Kidney (tissue), 22 donors: ENCODE measurements at places on chromosomes 7 and 10. TPM values are rescaled to one million over a fixed set of nuclear protein-coding genes. Genes with fewer than 3 reads are reported as not detected.

The ITIH5 gene
- polyA plus RNA-seq: 23.3 TPM

- DNase-seq: no peak
Observed at GRCh38 chr7:88835147-88835728, 39.7 kb upstream of the TEX47 start.

DNA sequence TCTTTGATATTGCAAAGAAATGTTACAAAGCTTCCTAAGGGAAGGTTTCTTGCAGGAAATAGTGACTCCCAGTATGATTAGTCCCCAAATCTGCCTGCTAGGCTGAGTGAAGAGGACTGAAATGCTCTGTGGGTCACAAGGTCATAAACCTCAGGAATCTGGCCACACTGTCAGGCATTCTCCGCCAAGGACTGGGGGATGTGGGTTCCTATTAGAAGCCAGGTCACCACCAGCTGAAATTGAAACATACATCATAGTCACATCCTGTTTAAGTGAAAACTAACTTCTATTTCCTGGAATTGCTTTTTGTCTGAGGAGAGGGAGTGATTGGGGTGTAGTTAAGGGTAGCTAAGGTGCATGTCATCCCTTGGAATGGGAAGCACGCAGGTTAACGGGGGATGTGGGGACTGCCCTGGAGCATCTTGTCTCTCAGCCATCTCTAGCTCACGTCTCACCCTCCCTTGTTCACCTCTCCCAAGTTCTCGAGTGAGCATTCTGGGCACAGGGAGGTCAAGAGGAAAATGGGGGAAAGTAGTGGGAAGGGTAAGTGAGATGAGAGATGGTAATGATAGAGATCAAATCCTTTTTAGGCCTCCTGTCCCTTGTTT is 12.0 kb upstream of the GSAP start:
- DNase-seq: no peak

- no peak for DNase-seq
Observed at GRCh38 chr7:110010359-110010758, 1080.6 kb upstream of the LRRN3 start.

The NPY4R gene
- polyA plus RNA-seq: not detected
